Nucleus accumbens (tissue), 56 donors: ENCODE measurements at places on chromosomes 1 and 21.

GRCh38 chr1:19186001-19186400 is 24.1 kb downstream of the UBR4 start:
- DNase-seq, result no peak

- DNase-seq, result no peak
These were observed 6.6 kb downstream of the CCDC190 start for GRCh38 chr1:162854245-162854882.

DNA sequence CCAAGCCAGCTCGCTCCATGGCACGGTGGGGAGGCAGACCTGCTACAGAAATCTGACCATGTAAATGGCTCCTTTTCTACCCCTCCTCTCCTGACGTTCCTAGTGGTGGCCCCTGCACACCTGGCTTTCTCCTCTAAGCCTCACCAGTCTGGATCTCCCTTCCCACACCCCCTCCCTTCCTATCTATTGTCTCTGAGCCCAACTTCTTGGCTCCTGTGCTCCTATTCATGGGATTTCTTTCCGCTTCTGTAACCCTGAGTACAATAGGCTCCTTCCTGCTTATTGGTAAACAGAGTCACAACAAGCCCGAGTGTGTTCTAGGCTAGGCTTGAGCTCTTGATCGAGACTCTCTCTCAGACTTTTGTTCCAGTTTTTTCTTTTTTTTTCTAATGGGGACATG is 17.6 kb downstream of the OPTC start:
- DNase-seq, result no peak

- DNase-seq, result no peak
These were observed 1.1 kb downstream of the SPOCD1 start for GRCh38 chr1:31814631-31815306.

DNA sequence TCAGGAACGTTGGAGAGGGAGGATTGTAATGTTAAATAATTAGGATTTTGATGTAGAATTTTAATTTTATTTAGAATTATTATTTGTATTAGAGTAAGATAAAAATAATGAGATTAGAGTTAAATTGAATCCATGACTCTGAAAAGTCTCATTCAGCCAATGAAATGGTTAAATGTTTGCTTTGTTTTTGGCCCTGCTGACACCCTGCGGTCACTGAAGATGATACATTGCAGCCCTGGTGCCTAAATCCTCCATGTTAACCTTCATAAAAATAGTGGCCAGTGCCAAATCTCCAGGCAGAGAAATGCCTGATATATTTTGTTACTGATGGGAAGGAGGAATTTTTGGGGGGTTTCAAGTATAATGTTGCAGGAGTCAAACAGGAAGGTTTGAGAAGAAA is 27.3 kb upstream of the RLF start:
- DNase-seq, result no peak
